ENCODE measurements at places on chromosomes 11 and 22.

GRCh38 chr11:73384872-73385689, 8.9 kb downstream of the RELT start:
- no peak for DNase-seq

GRCh38 chr22:30717952-30718351, 23.3 kb downstream of the OSBP2 start:
- no peak for DNase-seq

GRCh38 chr11:65043881-65044501, 3.0 kb downstream of the SAC3D1 start:
- no peak for DNase-seq

GRCh38 chr22:36797911-36798673, 18.7 kb downstream of the PVALB start:
- no peak for DNase-seq

GRCh38 chr22:49272546-49273125, 555.0 kb downstream of the BRD1 start:
- DNase-seq = peak; percentile 67

- peak; percentile 23 for DNase-seq
Measured at GRCh38 chr11:120929664-120930154, 94.2 kb upstream of the TBCEL start.

DNA sequence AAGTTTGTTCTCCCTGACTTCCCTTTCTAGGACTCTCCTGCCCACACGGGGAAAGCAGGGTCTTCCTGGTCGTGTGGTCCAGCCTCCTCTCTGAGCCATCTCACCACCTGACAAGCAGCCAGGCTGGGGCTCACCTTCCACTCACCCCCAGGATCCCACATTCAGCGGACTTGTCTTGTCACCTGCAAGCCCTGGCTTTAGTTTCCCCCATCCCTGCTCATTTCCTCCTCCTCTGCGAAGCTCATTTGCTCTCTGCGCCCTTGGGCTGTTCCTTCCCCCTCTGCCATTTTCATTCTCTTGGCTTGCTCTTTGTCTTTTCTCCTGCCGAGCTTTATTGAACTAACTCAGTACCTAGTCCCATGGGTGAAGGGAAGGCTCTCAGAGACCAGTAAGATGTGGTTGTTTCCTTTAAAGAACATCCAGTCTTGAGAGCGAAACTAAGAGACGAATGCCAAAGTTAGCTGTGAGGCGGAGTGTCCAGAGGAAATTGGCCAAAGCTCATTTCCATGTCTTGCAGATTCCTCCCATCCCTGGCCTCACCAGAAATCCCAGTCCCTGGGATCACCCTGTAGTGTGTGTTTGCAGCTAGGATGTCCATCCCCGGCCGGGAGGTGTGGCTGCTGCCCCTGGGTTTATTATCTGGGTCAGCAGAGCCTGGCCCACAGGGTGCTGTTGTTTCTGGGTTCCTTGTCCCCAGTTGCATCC, 2.0 kb downstream of the ST14 start:
- no peak for DNase-seq

- DNase-seq = no peak
Measured at GRCh38 chr11:86726118-86726753, 53.8 kb upstream of the ME3 start.

- DNase-seq = no peak
Measured at GRCh38 chr11:67441098-67441563, 2.1 kb downstream of the CORO1B start.

DNA sequence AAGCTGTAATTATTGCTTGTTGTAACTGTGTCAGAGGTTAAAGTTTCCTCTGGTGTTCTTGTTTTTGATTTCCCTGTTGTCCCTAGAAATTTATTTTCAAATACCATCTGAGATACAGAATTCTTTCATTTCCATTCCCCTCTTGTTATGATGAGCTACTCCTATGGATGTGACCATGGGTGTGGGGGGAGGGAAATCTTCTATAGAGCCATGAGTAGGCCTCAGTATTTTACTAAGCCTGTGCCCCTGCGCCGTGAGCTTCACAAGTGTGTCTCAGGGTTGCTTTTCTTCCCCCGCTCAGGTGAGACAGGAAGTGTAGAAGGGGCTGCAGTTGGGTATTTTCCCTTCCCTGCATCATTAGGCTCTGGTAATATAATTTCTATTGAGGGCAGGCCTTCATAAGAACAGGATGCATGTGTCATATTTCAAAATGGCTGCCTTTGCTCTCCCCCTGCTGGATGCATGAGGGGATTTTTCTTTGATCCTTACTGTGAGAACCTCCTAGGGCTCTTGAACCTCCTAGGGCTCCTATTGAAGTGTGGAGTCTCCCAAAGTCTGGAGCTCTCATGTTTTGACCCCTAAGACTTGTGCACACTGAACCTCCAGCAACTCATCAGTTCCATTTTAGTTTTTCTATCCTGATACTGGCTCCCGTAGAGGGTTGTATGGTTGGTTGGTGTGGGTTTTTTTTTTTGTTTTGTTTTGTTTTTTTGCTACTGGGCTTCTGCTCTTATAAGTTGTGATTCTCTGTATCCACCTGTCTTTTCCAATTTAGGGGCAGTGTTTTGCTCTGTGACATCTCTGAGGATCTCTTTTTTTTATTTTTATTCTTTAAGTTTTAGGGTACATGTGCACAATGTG, 658.2 kb downstream of the NTM start:
- no peak for DNase-seq

DNA sequence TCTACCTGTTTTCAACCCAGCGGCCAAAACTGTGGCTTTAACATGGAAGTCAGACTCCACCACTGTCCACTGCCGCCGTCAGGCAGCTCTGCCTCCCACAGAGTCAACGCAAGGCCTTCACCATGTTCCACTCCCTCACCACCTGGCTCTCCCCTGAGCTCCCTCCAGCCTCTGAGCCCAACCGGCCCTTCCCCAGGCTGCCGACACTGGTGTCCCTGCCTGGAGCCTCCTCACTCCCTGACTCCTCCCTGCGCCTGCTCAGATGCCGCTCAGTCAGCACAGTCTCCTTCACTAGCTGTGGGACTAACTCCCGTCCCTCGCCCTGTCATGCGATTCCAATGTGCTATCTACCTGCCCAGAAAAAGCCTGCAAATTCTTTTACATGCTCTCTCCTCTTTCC, 16.3 kb downstream of the SULT4A1 start:
- DNase-seq = no peak

GRCh38 chr11:30991802-30992512, 377.6 kb downstream of the DCDC1 start:
- DNase-seq = no peak

GRCh38 chr11:106656646-106657045, 361.6 kb downstream of the GUCY1A2 start:
- DNase-seq = no peak

- DNase-seq = no peak
Measured at GRCh38 chr11:111177037-111177871, 68.3 kb upstream of the POU2AF2 start.

GRCh38 chr11:81135570-81135969, 1598.1 kb downstream of the FAM181B start:
- DNase-seq = no peak

DNA sequence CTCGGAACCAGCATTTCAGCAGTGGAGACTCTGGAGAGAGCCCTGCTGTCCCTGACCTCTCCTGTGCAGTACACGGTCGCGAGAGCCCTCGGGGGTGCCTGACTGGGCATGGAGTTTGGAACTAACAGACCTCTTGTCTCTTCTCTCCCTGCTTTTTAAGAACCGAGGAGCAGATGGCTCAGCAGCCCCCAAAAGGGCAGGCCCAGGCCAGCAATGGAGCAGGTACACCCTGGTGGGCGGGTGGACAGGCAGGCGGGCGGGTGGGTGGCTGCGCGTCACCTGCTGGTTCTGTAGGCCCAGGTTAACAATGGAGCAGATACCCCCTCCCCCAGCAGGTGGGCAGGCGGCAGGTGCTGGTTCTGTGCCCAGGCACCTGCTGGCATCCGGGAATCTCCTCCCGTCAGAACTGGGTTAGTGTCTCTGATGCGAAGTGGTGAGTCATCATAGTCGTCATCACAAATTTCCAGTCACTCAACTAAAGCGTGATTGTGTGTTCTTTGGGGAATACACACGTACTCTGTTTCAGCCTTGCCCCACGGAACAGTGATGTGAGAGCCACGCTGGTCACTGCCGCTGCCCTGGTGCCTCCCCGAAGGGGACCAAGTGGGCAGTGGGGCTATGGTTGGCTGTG, 41.1 kb downstream of the GRAMD4 start:
- no peak for DNase-seq

- DNase-seq = no peak
Measured at GRCh38 chr11:27462543-27462942, 10.0 kb downstream of the LGR4 start.

DNA sequence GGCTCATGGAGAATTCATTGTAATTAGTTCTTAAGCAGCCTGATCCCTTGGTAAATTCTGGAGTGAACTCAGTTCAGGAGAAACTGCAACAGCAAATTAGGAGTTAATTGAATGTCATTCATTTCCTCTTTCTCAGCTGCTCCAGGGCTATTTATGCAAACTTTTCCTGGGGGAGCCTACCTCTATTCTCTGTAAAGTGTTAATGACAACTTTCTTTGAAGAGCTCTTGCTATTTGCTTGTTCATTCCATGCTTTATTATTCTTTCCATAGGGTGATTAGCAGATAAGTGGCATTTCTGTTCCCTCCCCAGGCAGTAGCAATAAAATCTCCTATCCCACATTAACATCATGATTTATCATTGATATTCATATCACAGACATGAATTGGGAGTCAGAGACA, 267.6 kb upstream of the DDI1 start:
- DNase-seq = no peak

DNA sequence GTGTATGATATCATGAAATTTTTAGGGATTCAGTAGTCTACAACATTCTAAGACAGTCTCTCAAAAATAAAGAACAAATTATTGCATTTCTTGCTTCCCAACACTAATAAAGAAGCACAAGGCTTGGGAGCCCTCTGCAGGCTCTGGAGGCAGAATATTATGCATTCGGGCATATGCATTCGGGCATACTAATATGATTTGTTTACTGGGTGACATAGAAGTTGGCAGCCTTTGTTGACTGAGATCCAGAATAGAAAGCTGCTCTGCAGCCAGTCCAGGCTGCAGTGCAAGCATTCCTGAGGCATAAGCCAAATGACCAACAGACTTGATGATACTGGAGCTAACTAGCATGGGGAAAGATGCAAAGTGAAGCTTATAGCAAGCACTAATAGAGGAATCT, 945.5 kb downstream of the OPCML start:
- no peak for DNase-seq

GRCh38 chr11:66188580-66188979, 79.9 kb upstream of the RAB1B start:
- no peak for DNase-seq

- no peak for DNase-seq
Measured at GRCh38 chr11:77771135-77771534, 49.4 kb downstream of the RSF1 start.

GRCh38 chr11:3092603-3093141, 35.4 kb upstream of the CARS1 start:
- no peak for DNase-seq

- DNase-seq = no peak
Measured at GRCh38 chr11:48184452-48184851, 32.2 kb upstream of the OR4B1 start.

Data from SK-N-DZ (cell line).